Adrenal gland (tissue), 19 donors: ENCODE measurements at places on chromosomes 2 and 18.

DNA sequence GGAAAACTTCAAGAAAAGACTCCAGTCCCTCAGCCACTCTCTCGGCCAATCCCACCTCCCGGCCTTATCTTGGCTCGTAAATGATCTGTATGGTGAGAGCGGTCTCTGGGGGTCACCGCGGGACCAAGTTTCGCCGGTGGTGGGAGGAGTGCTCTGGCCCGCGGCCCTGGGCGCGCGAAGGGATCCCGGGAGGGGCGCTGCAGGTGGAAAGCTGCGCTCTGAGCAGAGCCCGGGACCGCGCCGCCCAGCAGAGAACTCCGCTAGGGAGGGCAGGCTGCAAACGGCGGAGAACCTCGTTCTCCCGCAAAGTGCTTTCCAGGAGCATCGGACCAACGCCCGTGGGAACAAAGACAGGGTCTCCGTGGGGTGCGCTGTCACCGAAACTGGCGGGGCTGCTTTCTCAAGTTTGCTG lies 622 bp downstream of the LRP2 start:
- DNase-seq, result no peak

- no peak for DNase-seq
Observed at GRCh38 chr2:12495247-12495868, 221.4 kb upstream of the TRIB2 start.

DNA sequence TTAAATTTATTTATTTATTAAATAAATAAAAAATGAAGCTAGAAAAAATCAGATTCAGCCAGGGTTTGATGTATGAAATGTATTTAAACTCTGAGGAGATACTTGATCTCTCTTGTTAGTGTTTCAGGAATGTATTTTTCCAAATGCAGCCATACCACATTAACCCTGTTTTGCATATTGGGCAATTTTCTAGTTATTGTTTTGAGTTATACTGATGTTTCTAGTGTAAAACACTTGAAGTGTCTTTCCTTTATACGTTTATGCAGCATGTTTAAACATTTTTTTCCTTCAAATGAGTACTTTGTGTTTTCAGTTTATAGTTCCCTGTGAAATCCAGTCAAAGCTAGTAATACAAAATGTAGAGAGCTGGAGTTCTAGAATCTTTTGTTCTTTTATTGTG lies 69.9 kb downstream of the WDR7 start:
- no peak for DNase-seq

DNA sequence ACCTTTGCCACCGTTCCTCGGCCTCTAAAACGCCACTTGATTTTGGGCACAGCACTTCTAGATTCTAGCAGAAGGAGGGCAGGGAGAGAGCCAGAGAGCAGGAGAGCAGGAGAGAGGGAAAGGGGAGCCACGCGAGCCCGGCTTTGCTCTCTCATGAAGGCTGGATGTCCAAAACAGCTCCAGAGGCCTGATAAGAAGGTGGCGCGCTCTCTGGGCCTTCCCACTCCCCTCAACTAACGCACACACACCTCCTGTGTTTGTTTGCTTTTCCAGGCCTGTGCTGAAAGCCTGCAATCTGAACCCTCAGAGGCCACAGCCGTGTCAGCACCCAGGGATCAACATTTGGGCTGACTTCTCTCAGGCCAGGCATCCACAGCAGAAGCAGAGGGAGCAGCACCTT lies 184.8 kb upstream of the SOX11 start:
- no peak for DNase-seq

DNA sequence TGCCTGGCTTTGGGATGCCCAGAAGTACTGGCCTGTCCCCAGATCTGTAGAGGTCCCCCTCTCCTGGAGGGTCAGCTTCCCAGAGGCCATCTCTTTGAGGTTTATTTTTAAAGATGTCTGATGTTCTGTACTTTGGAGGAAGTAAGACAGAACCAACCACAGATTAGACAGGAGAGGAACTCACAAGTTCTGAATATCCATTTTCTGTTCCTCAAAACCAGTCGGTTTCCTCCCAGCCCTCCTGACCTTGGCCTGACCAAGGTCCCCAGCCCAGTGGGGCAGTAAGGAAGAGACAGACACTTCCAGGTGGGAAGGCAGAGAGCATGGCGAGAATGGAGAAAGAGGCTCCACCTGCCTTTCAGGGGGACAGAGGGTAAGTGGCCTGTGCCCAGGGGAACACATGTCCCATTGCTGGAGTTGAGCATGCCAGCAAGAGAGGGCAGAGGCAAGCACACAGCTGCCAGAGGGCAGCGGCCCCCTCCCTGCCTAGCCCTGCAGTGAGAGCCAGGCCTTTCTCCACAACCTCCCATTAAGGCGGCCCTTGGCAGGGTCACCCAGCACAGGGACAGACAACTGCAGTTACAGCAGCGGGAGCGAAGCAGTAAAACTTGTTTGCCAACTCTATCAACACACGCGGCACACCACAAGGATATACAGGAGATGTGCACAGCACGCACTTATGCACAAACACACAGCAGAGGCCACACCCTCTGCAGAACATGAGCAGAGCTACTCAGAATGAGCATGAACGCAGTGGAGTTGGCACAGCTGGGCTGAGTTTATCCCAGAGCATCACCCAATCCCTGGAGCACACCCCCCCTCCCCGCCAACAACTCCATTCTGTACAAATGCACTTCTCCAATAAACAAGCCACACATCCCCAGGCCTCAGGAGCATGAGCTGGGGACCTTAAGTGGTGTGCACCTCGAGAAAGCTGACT lies 18.5 kb upstream of the SEMA4C start:
- no peak for DNase-seq

DNA sequence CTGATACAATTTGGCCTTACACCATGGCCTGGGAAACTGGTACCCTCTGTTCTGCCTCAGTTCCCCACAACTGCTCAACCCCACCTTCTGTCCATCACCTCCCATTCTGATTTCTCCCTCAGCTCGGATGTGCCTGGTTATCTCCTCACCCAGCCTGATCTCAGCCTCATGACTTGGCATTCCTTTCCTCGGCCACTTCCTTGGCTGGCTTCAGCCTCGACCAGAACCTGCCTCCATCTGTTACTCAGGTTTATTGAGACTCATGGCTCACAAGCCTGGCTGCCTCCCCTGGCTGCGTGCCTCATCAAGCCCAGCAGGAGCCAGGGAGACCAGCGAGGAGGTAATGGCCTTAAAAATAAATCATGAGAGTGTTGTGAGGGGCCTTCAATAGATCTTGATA lies 356.2 kb upstream of the SPRED2 start:
- DNase-seq, result no peak

DNA sequence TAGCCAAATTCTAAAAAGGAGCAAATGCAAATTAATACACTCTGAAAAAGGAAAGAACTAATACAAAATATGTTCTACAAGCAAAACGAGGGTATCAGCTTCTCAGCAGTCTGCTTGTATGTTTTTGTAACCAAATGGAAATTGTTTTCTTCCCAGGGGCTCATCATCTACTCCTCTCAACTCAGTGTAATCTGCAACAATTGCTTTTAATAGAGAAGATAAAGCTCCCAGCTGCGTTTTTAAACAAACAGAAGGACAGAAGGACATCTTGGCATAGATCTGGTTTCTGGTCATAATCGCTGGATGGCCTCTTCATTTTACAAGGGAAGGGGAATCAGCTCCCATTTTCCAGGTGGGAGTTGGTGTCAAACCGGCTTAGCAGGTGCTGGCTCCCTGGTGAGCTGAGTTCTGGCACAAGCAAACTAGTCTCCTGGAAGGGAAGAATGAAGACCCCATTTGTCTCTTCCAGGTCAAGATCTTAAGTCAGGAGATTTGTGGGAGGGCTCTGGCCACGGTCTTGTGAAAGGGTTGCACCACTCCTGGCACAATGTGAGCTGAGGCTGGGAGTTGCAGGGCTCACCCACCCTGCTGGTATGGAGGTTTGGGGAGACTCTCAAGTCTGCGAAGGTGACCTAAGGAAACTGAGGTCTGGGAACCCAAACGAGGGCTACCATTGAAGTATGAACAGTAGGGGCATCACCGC lies 41.6 kb downstream of the NPPC start:
- no peak for DNase-seq

DNA sequence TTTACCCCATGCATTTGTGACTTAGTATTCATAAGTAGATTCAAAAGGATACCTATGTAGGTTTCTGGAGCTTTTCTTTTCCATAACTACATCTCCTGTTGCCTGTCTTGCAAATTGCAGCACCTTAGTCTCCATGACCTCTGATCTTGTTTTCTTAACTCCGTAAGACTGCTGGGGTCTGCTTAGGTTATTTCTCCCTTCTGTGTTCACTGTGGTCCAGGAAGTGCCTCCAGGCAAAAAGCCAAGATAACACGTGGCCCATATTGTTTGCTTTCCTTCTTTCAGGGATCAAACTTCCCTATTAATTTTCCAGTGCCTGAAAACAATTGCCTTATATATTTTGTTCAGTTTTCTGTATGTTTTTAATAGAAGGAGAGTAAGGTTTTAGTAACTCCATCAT lies 86.4 kb downstream of the GCA start:
- no peak for DNase-seq

DNA sequence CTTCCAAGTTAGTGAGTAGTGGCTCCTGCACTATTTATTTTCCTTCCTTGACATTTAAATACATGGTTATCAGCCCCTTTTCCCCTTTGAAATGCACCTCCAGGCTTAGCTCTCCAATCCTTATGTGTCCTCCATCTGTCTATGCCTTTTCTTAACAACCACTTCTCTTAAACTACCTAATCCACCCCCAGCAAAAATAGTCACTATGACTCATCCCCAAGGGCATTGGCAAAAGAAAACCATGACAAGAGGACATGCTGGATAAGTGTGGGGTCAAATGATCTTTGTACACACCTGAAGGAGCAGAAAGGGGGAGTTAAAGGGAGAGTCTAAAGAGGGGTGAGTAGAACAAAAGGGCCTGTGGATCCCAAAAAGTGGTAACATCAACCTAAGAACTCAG lies 127.2 kb downstream of the ANKRD44 start:
- no peak for DNase-seq

DNA sequence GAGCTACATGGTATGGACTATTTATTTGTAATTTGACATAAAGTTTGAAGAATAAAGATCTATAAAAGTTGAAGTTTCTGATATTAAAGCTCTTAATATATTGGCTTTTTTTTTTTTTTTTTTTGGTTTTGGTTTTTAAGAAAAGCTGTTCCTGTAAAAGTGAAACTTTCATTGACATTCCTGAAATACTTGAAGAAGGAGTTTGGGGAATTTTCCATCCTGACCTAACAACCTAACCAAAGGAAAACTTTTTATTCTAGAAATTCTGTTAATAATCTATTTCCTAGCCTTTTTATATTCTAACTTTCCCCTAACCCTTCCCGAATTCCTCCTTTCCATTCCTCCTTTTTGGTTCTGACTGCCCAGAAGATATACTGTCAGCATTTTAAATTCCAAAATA lies 83.7 kb downstream of the ACSL3 start:
- no peak for DNase-seq
